HFFc6 (cell line): ENCODE measurements at places on chromosomes 7 and 10.

GRCh38 chr10:109178591-109178990 is 744.7 kb downstream of the XPNPEP1 start:
- DNase-seq = no peak

- DNase-seq = peak; percentile 61
These were observed 1.8 kb downstream of the GNAI1 start for GRCh38 chr7:80136261-80137055.

DNA sequence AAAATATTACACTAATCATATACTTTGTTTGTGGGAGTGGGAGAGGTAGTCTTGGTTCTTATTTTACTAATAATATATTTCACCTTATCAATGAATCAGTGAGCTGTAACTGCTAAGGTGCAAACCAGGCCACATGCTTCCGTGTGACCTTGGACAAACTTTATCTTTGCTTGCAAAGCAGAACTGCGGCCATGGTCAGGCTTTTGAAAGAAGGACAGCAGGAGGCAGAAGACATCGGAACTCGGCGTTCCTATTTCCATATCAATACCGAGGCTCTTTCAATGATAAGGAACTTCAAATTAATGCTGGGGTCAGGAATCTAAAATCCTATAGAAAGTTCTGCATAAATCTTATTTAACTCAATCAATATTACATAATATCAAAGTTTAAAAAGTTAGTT is 491.9 kb upstream of the PFKP start:
- DNase-seq = no peak

DNA sequence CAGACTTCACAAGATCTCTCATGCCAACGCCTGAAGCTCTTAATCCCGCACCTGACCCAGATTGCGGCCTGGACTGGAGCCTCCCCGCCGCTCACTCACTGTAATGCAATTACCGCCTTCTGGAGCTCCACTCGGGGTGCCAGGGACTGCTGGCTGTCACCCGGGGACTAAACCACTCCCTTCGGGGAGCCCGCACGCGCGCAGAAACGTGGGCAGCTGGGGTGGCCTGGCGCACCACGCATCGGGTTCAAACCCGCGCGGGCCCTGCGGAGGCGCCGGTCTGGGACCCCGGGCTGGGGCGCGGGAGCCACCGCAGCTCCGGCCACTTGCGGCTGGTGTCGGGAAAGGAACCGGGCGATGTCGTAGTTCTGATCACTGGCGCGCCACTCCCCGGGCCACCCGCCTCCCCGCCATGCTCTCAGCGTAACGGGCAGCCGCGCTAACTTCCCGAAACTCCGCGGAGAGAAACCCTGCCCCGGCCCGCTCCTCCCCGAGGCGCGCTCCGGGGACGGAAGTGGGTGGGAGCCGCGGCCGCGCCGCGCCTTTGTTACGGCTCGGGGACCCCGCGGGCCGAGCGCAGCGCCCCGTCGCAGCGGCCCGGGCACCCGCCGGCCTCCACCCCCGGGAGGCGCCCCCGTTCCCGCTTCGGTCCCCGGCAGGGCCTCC is 100.3 kb upstream of the SVIL start:
- DNase-seq = no peak

DNA sequence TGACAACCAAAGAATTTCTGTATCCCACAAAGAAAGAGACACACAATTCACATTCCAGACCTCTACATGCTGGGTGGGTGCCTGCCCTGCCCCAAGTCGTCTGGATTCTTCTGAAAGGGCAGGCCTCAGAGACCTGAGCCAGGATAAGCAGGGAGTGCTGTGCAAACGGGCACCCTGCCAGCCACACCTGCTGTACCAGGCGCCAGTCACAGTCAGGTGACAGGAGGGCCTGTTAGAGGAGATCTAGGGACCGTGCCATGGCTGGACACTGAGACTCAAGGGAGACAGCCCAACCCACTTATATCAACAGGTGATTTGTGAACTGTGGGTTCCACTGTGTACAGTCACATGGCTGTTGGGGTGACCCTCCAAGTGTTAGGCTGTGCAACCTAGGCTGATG is 103.1 kb upstream of the AFAP1L2 start:
- DNase-seq = no peak

DNA sequence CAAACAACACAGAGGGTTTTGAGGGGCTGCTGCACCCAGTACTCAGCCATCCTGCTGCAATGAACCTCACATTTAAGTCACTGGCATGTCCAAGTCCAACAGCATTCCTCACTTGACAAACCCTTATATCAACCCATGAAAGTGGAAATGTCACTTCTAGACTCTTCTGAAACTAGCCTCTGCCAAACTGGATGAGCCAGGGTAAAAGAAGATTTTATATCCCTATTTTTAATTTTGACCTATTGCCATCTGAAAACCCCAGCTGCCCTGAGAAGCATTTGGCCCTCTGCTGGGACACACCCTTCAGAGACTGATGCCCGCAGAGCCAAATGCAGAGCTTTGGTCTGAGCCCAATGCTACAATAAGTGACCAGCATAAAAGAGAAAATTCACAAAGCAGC is 201.1 kb downstream of the ANK3 start:
- DNase-seq = no peak

- no peak for DNase-seq
These were observed 7.6 kb upstream of the BPGM start for GRCh38 chr7:134639061-134639460.

DNA sequence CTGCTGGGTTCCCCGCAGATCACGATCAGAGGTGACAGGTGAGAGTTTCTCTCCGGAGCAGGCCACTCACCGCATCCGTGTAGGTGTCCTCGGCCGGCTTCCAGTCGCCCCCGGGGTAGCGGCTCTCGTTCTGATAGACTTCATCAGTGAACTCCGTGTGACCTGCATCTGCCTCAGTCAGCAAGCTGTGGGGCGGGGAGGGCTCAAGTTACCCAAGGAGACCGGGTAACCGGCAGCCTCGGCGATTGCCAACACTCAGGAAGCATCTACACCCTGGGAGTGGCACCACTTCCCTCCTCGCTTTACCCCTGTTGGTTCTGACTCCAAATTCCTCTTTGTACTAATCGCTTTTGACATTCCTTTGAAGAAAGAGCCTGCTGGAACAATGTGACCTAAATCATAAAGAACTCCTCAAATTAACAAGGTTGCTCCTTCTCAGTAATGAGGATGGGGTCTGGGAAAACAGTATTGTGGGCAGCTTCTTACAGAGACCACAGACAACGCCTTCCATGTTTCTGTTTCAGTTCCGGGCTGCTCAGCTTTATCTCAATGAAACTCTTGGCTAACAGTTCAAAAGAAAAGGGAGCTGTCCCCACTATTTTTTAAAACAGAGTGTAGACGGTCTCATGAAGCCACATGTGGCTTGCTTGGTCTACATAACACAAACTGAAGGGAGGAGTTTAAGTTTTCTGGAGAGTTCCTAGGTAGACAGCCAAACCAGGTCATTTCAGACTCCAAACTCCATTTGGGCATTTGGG is 118.1 kb downstream of the MYOF start:
- DNase-seq = no peak

- no peak for DNase-seq
These were observed 123.8 kb downstream of the DIP2C start for GRCh38 chr10:565676-566075.

GRCh38 chr10:132608511-132609195 is 71.1 kb downstream of the INPP5A start:
- DNase-seq = no peak

- peak; percentile 79 for DNase-seq
These were observed 603.4 kb downstream of the SORCS1 start for GRCh38 chr10:106560925-106561640.

- DNase-seq = no peak
These were observed 110.4 kb downstream of the RNF216 start for GRCh38 chr7:5671046-5671445.

- no peak for DNase-seq
These were observed 398.6 kb downstream of the SORCS1 start for GRCh38 chr10:106765928-106766327.

GRCh38 chr7:106278695-106279094 is 6.1 kb downstream of the NAMPT start:
- DNase-seq = no peak

DNA sequence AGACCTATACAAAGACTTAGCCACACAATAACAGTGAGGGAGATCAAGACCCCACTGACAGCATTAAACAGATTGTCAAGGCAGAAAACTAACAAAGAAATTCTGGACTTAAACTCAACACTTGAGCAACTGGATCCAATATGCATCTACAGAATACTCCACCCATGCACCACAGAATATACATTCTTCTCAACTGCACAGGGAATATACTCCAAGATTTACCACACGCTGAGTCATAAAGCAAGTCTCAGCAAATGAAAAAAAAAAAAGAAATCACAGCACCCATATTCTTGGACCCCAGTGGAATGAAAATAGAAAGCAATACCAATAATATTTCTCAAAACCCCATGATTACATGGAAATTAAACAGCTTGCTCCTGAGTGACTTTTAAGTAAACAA is 680.2 kb downstream of the PCDH15 start:
- no peak for DNase-seq

GRCh38 chr10:126569513-126570244 is 100.8 kb downstream of the C10orf90 start:
- peak; percentile 76 for DNase-seq
